ENCODE measurements at places on chromosomes 6 and 20. TPM values are rescaled to one million over a fixed set of nuclear protein-coding genes. Genes with fewer than 3 reads are reported as not detected.

DNA sequence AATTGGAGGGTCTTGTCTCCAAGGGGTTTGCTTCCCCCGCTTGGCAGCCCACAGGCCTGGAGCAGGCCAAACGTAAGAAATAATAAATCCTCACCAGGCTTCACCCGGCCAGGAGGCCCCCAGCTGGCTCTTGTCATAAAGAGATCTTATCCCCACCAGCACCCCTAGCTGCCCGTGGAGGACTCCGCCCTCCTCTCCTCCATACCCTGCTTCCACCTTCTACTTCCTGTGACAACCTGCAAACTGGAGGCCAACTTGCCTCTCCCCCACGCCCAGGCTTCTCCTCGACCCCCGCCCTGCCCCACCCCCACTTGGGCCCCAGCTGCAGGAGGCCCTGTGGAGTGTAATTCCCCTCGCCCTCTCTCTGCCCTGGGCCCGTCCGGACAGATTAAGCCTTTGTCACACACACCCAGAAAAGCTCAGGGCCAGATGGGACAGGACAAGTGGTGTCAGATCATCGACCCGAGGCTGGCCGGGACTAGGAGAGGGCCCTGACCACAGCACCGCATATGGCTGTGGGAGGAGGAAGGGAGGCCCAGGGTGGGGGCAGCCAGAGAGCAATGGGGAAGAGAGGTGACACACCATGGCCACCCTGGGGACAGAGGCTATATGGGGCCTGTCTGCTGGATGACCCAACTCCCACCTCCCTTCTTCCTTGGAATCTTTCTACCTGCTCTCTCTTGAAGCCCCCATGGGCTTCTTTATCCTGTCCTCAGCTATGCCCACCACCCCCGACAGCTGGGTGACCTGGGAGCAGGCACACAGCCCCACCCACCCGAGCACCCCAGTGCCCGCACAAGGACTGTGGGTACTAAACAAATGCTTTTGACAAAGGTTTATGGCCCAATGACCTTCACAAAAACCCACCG is 3.9 kb downstream of the NOL4L start:
- DNase-seq, result no peak

Gene TTPAL
- 8.0 TPM for total RNA-seq

Gene LY6G5C
- 5.2 TPM for total RNA-seq

DNA sequence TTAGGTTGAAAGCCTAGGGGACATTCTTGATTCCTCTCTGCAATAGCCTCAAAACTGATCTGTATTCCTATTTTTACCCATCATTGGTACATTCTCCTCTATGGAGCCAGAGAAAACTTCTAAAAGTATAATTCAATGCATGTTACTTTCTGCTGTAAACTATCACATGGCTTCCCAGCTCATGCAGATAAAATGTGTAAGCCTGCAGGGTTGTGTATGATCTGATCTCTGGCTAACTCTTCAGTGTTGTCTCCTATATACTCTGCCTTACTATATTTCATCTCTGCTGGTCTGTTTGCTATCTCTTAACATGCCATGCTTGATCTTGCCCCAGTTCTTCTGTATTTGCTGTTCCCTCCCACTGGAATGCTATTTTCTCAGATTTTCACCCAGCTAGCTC is 323.3 kb upstream of the RSPO3 start:
- no peak for DNase-seq

DNA sequence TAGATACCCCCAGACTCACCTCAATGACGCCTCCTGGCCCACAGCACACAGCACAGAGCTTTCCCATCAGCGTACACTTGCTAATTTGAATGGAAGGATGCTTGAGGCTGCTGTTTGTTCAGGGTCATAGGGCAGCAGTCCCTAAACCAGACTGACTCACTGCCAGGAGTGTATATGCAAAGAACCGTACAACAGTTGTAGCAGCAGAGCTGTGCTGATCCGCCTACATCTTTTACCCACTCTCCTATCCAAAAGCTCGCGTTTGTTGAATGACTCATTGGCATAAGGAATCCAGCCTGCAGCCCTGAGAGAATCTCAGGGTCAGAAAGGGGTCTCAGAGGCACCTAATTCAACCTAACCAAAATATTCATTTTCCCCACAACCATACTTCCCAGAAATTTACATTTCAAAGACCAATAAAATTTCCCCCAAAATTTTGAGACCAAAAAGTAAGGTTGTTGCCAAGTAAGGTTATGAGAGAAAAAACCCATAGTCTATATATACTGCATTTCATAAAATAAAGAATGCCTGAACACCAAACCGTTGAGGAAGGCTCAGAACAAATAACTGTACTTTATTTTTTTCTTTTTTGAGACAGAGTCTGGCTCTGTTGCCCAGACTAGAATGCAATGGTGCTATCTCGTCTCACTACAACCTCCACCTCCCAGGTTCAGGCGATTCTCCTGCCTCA is 35.3 kb upstream of the CCND3 start:
- DNase-seq, result no peak

GRCh38 chr20:50735813-50736212 is 4.4 kb downstream of the PARD6B start:
- no peak for DNase-seq

Gene IER3
- total RNA-seq, result 170 TPM

GRCh38 chr20:11112832-11113231 is 439.0 kb upstream of the JAG1 start:
- no peak for DNase-seq

DNA sequence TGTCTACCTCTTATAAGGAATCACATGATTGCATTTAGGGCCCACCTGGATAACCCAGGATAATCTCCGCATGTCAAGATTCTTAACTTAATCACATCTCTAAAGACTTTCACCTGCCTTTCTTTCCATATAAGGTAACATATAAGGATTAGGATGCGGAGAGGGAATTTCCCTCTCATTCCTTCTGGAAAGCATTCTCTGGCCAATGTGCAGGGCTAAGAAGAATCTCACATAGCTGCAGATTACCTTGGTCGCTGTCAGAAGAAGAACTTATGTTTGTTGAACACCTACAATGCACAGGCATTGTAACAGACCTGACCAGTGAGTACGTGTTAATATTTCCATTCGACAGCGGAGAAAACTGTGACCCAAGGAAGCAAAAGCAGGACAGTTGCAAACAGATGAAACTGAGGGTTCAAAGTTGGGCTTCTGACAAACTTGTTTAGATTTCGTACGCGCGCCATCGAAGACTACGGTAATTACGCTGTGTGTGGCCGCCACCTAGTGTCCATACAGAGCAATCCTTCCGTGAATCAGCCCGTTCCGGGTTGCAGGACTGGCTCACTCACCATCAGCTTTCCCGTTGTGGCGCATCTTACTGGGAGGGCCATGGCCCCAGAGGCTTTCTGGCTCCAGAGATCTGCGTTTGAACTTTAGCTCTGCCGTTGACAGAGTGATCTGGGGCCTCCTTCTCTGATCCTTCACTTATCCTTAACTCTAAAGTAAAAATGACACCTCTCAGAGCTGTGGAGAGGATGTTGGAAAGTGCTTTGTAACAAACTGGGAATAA is 9.5 kb downstream of the C20orf202 start:
- DNase-seq, result peak; percentile 63
